Subcutaneous preadipocyte (primary cell): ENCODE measurements at places on chromosomes 7 and 10. TPM values are rescaled to one million over a fixed set of nuclear protein-coding genes. Genes with fewer than 3 reads are reported as not detected.

The CRYGN gene
- total RNA-seq, result under 0.01 and 0.37 TPM in 2 replicates

The SORCS1 gene
- total RNA-seq, result not detected in 2 replicates

The DNMBP gene
- 27.9 and 38.3 TPM in 2 replicates for total RNA-seq

The ACTA2 gene
- 37.1 and 72.0 TPM in 2 replicates for total RNA-seq

The ZNF853 gene
- under 0.01 TPM in 1 of 2 replicates, not detected in the other for total RNA-seq

The ADCYAP1R1 gene
- total RNA-seq, result 3.1 and 9.6 TPM in 2 replicates

The TLX1 gene
- not detected in 2 replicates for total RNA-seq

The RBP3 gene
- total RNA-seq, result not detected in 2 replicates

The NPY4R2 gene
- not detected in 2 replicates for total RNA-seq

The TEX47 gene
- not detected in 2 replicates for total RNA-seq

The CADPS2 gene
- total RNA-seq, result 12.5 and 17.2 TPM in 2 replicates

The HOXA1 gene
- 0.73 and 1.4 TPM in 2 replicates for total RNA-seq

The HGF gene
- total RNA-seq, result 345 and 402 TPM in 2 replicates

The LBX1 gene
- not detected in 2 replicates for total RNA-seq

The PPP1R17 gene
- total RNA-seq, result not detected in 2 replicates

The PTPRZ1 gene
- 0.20 TPM in 1 of 2 replicates, not detected in the other for total RNA-seq

The SLC26A4 gene
- 0.37 and 0.39 TPM in 2 replicates for total RNA-seq

The KCTD7 gene
- total RNA-seq, result 6.3 and 8.5 TPM in 2 replicates

The SLC18A3 gene
- total RNA-seq, result not detected in 2 replicates

The HELLS gene
- total RNA-seq, result 32.0 and 59.0 TPM in 2 replicates

The ADAMTS14 gene
- total RNA-seq, result 2.6 and 3.1 TPM in 2 replicates

The CABCOCO1 gene
- 0.20 and 0.37 TPM in 2 replicates for total RNA-seq

The OPN4 gene
- total RNA-seq, result not detected in 2 replicates

The XRCC2 gene
- total RNA-seq, result 3.7 and 9.2 TPM in 2 replicates

The PON1 gene
- not detected in 2 replicates for total RNA-seq

The VAX1 gene
- not detected in 2 replicates for total RNA-seq

The FAM24B gene
- 4.1 and 4.4 TPM in 2 replicates for total RNA-seq

The PAX4 gene
- total RNA-seq, result not detected in 2 replicates

The PIP gene
- total RNA-seq, result not detected in 2 replicates

The NPFFR1 gene
- total RNA-seq, result not detected in 2 replicates

The PALD1 gene
- total RNA-seq, result 0.20 TPM in 1 of 2 replicates, not detected in the other
